ENCODE measurements at places on chromosomes 13 and 19.

GRCh38 chr13:23561261-23561660, 9.0 kb upstream of the TNFRSF19 start:
- no peak for DNase-seq

DNA sequence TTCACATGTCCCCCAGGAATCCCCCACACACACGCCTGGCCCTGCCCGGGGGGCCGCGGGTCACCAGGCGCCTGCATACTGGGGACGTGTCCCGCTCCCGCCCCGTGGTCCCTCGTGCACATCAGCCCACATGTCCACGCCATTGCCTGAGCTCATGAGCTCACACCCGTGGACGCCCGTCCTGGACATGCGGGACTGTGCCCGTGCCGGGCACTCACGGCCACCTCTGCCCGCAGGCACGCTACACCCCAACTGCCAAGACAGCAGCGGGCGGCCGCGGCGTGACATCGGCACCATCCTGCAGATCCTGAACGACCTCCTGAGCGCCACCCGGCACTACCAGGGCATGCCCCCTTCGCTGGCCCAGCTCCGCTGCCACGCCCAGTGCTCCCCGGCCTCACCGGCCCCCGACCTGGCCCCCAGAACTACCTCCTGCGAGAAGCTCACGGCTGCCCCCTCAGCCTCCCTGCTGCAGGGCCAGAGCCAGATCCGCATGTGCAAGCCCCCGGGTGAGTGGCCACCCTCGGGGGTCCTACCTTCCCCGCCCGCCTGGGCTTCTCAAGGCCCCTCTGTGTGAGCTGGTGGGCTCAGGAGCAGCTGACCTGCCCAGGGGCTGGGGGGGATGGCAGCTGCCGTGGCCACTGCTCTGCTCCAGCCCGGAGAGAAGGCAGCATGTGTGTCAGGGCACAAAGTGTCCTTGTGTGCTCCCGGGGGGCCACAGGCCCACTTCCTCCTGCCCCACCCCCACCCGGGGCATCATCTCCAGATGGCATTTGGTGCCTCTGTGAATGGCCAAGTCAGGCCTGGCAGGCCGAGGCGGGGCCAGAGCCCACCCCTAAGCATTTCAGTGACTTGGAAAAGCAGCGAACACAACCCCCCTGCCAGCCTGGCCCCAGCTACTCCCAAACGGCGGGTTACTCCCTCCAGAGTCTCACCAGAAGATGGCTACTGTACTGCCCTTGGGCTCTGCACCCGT, 7.1 kb downstream of the MIDN start:
- DNase-seq = no peak

DNA sequence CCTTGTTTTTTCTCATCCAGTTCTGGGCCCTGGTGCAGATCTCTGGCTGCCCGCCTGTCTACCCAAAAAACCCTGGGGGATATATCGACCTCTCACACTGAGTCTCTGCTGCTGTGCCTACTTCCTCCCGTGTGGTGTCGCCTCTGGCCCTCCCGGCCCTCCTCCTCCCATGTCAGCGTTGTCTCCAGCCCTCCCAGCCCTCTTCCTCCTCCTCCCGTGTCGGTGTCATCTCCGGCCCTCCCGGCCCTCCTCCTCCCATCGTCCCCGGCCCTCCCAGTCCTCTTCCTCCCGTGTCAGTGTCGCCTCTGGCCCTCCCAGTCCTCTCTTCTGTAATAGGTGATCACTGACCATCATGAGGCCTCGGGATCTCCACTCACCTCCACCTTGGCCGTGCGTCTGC, 81.8 kb downstream of the GPR12 start:
- no peak for DNase-seq

DNA sequence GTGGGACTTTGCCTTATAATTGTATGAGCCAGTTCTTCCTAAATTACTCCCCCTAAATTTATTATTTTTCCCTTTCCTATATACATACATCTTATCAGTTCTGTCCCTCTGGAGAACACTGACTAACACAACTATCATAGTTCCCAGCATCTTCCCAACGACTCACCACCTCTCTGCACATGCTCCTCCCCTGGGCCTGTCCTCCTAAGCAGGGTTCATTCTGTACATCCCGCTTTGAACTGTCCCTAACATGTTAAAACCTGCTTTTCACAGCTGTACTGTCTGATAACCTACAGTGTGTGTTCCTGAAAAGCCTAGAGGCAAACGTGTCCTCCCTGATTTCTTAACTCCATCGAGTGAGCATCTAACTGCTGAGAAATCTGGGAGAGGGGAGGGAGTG, 141.7 kb downstream of the EFNB2 start:
- no peak for DNase-seq

GRCh38 chr19:42113641-42114348, 18.5 kb downstream of the POU2F2 start:
- no peak for DNase-seq

DNA sequence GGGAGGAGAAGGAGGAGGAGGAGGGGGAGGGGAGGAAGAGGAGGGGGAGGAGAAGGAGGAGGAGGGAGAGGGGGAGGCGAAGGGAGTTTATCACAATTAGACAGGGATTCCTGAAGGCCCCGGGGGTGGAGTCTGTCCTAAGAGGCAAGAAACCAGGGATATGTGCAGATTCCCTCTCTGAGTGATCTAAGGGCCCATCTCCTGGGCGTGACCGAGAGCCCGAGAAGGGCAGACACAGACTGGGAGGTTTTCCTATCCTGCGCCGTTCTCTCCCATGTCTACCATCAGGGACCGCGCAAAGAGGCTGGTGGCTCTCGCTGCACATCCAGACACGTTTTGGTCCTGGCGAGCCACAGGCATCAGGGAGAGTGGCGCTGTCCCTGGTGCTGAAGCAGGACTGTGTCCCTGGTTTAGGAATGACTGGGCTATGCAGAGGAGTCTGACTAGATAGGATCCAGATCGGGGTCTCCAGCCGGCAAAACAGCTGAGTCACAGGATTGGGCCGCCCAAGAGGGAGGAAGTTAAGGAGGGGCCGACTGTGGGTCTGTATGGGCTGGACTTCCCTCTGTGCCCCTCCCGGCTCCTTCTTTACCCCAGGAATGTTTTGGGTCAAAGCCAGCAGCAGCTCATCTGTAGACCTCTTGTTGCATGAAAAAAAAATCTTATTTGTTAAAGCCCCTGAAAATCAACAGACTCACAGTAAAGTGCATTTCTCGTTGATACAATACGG, 17.9 kb upstream of the ZNF175 start:
- DNase-seq = peak; percentile 43

DNA sequence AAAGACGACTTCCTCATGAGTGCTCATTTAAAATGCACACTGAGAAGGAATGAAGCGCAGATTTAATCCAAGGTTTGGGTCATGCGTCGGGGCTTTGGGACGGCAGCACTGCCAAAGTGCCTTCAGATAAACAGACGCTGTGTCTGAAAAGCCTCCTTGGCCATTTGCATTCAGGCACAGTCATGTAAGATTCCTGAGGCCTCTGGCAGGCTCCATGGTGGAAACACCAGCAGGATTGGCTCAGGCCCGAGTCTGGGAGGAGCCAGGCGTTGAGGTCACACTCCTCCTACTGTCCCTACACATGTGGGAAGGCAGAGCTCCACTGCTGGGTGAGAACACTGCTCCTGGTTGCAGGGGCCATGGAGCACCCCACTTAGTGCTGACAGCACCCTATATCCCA, 113.3 kb upstream of the KL start:
- no peak for DNase-seq

- peak; percentile 53 for DNase-seq
Observed at GRCh38 chr19:10718205-10719196, 622 bp downstream of the DNM2 start.

DNA sequence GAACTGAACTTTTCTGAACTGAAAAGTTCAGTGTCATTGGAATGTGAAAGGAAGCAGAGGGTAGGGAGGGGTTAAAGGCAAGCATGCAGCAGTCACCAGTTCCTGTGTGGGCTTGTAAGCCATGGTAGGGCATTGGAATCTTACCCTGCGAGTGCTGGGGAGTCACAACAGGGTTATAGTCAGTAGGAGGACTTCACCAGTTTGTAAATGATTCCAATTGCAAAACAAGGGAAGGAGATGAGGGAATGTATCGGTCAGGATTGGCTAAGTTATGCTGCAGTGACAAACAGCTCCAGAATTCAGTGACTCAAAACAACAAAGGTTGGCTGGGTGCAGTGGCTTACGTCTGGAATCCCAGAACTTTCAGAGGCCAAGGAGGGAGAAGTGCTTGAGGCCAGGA, 12.8 kb downstream of the LYPD3 start:
- no peak for DNase-seq

DNA sequence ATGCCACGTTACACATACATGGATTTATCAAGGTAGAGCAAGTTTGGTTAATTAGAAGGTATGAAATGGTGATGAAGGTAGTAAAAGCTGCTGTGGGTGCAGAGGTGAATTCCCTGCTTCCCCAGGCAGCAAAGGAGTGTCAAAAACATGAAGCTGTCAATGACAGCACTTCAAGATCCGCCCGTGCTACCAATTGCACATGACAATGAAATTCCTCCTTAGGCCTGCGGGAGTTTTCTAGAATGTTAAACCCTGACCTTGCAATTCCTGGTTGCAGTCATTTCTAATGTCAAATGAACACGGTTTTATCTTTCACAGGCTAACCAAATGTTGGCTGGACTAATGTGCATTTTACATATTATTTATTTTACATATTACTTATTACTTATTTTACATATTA, 67.7 kb upstream of the LSM14A start:
- no peak for DNase-seq

DNA sequence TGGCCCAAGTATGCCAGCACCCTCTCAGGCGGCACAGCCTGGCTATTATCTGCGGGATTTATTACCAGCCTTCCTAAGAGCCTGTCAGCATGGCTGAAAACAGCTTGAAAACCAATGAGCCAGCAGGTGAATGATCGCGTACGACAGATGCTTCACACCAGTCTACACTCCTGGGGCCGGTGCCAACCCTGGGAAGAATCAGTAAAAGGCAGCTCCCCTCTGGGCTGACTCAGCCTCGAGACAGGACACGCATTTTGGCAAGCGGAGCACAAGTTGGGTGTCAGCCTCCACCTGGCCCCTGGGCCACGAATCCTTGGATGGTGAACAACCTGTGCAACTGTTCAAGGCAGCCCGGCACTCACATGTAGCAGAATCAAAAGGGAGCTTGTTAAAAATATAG, 15.6 kb downstream of the EMP3 start:
- no peak for DNase-seq

DNA sequence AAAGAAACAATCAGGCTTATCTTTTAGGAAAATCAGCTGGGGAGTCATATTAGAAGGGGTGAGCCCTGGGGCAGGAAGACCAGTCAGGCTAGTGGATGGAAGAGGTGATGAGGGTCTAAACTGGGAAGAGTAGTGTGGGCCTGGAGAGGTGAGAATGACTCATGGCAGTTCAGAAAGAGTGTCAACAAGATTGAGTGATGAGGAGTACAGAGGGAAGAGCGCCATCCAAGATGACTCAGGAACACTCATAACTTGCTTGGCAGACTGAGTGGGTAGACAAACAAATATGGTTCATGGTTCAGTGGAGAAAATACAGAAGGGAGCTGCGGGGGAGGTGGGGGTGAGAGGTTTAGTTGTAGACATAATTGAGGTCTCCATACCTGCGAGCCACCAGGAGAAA, 17.3 kb upstream of the CLDN10 start:
- no peak for DNase-seq

DNA sequence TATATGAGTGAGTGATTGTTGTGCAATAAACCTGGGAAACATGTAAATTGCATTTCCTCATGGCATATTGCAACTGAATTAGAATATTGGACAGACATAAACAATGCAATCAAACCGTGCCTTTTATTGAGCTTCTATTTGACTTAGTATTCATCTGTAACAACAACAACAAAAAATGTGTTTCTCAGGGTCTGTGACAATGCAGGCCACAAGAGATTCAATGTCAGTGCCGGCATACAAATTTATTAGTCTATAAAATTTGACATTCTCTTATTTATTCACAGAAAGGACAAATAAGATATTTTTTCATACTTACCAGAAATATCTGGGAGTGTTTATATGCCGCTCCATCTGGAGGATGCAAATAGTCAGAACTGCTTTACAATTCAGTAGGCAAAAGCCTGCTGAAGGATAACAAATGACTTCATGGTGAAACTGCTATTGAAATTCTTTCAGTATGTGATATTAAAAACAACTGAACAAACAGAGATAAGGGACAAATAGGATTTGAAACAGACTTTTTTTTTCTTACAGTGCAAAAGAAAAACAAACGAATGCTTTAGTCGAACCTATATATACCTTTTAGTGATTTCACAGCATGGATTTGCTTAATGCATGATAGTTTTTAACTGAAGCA, 77.2 kb downstream of the DACH1 start:
- no peak for DNase-seq

- DNase-seq = no peak
Observed at GRCh38 chr13:25215253-25215575, 43.1 kb upstream of the AMER2 start.

DNA sequence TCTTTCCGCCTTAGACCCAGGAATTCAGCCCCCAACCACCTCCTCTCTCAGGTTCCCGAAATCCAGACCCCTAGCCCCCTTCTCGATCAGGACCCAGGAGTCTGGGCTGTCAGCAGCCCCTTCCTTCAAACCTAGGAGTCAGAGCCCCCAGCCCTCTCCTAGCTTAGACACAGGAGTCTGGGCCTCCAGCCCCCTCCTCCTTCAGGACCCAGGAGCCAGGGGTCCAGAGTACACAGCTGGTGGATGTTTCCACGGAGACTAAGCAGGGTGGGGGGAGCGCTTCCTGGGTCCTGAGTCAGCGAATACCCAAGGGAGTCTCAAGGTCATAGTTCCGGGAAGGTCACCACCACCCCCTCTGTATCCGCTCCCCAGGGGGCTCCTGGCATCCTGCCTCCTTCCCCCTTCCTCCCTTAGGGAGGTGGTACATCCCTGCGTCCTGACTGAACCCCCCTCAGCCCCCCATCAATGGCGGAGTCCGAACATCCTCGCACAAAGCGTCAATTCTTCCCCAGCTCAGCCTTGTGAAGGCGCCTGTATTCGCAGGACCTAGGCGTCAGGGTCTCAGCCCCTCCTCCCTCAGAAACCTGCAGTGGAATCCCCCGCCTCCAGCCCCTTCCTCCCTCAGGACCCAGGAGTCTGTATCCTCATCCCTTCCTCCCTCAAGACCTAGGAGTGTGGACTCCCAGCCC, 4.6 kb downstream of the CADM4 start:
- no peak for DNase-seq

GRCh38 chr19:38781058-38781457, 7.7 kb upstream of the LGALS7 start:
- no peak for DNase-seq
